Fibroblast of villous mesenchyme (primary cell): ENCODE measurements at places on chromosomes 5 and 9. TPM values are rescaled to one million over a fixed set of nuclear protein-coding genes. Genes with fewer than 3 reads are reported as not detected.

The DPYSL3 gene
- total RNA-seq = 126 and 161 TPM in 2 replicates

The OBP2B gene
- total RNA-seq = not detected in 2 replicates

The FAM114A2 gene
- 29.6 and 42.3 TPM in 2 replicates for total RNA-seq

- DNase-seq = no peak
Observed at GRCh38 chr5:127961763-127962145, 121.8 kb upstream of the SLC12A2 start.

GRCh38 chr9:1328341-1328740 lies 278.2 kb downstream of the DMRT2 start:
- DNase-seq = no peak

DNA sequence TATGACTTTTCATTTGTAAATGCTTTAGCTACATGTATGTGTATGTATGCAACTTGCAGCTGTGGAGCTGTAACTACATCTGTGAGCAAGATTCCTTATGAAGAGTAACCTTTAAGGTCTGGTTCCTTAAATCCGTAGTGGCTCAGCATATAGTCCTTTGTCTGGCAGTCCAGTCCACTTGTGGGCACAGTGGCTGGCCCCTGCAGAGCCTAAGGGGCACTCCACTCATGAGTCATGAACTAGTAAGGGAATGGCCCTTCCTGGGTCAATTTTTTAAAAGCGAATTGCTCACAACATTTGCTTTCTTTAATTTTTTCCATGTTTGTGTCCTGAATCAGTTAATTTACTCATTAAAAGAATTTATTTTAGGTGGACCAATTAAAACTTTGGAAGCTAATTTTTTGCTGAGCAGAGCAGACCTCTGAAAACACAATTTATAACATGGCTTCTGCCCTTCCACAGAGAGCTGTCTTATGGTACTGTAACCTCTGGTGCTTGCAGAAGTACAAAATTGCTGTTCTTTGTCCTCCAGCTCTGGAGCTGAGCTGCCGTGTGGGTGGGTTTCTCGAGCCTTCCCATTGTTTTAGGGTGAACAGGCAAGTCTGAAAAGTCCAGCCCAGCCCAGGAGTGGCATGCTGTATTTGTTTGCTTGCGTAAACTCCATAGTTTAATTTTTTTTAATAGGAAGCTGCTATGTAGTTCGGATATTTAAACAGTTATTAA lies 110.1 kb downstream of the MVB12B start:
- DNase-seq = no peak
